ENCODE measurements at places on chromosomes 5 and 9.

DNA sequence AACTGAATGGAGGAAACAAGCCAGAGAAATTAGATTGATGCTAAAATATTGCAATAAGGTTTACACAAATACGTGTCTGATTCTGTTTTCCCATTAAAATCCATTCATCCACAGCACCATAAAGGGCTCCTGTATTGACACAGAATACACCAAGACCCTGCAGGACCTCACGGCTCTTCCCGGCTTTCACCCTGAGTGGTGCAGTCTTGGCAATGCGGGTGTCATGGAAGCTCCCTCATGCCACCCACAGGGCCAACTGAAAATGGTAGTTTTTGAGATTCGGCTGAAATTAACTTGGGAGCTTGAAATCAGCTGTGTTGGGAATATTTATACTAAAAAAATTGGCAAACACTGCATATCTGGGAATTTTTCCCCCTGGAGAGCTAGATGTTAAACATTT, 17.3 kb upstream of the EXOC3 start:
- peak overlapping the region; percentile 31 for H3K27ac ChIP-seq
- no peak overlapping the region for H3K4me3 ChIP-seq
- no peak for DNase-seq
- no peaks in the 10 kb centered on the region for H3K27me3 ChIP-seq

- peaks cover 15% of the 10 kb centered on the region for H3K4me1 ChIP-seq
- H3K36me3 ChIP-seq: no peaks in the 10 kb centered on the region
- no peak overlapping the region for H3K27ac ChIP-seq
- no peak overlapping the region for H3K4me3 ChIP-seq
- no peak for DNase-seq
Measured at GRCh38 chr5:82339792-82340191, 61.6 kb upstream of the RPS23 start.

- peaks cover 6% of the 10 kb centered on the region for H3K36me3 ChIP-seq
- H3K4me3 ChIP-seq: no peak overlapping the region
- H3K4me1 ChIP-seq: peaks cover 6% of the 10 kb centered on the region
- peaks cover 38% of the 10 kb centered on the region for H3K27me3 ChIP-seq
- DNase-seq: no peak
Measured at GRCh38 chr9:36993933-36994764, 39.9 kb downstream of the PAX5 start.

DNA sequence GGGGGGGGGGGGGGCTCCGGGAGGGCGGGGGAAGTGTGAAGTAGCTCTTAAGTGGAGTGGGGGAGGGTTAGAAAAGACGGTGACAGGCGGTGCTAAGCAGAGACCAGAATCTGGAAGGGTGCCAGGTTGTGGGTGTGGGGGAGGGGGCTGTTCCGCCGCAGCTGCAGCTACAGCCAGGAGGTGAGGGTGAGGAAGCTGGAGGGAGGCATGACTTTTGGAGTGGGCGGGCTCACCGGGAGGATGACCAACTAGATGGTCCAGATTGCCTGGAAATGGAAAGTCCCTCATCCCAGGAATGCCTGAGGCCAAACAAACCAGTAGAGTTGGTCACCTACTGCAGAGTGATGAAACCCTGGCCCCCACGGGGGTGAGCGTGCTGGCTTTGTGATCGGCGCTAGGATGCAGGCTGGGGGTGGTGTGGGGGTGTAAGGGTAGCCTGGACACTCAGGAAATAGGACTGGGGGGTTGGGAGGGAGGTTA, 158.1 kb upstream of the SHB start:
- H3K36me3 ChIP-seq: no peaks in the 10 kb centered on the region
- DNase-seq: peak; percentile 70
- H3K27me3 ChIP-seq: peaks cover 11% of the 10 kb centered on the region

DNA sequence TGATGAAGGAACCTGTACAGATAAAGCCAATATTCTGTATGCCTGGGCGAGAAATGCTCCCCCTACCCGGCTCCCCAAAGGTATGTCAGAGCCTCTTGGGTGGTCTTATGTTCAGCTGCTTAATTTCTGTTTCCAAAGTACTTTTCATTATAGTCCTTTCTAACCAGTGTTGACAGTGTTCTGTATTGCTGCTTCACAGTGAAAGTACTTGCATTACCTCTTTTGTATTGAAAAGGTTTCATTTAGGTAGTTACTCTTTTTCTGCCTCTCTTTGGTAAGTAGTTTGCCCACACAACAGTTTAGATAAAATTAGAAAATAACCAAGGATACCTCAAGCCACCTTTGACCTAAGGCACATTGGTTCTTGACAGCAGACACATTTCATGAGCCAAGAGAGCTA, 169.9 kb downstream of the PAM start:
- no peak for DNase-seq
- no peaks in the 10 kb centered on the region for H3K27me3 ChIP-seq

GRCh38 chr5:133035224-133035623, 8.9 kb upstream of the ZCCHC10 start:
- no peaks in the 10 kb centered on the region for H3K27me3 ChIP-seq
- no peak overlapping the region for H3K4me3 ChIP-seq
- peaks cover 7% of the 10 kb centered on the region for H3K4me1 ChIP-seq
- H3K27ac ChIP-seq: no peak overlapping the region

GRCh38 chr5:158410976-158411375, 552.0 kb upstream of the CLINT1 start:
- H3K27ac ChIP-seq: no peak overlapping the region
- no peak overlapping the region for H3K4me3 ChIP-seq
- no peaks in the 10 kb centered on the region for H3K4me1 ChIP-seq
- no peaks in the 10 kb centered on the region for H3K36me3 ChIP-seq
- H3K27me3 ChIP-seq: peaks cover 2% of the 10 kb centered on the region
- DNase-seq: no peak

- H3K27me3 ChIP-seq: peaks cover 2% of the 10 kb centered on the region
- H3K27ac ChIP-seq: no peak overlapping the region
- H3K4me1 ChIP-seq: no peaks in the 10 kb centered on the region
- DNase-seq: no peak
Measured at GRCh38 chr9:79210541-79211243, 361.1 kb upstream of the TLE4 start.

DNA sequence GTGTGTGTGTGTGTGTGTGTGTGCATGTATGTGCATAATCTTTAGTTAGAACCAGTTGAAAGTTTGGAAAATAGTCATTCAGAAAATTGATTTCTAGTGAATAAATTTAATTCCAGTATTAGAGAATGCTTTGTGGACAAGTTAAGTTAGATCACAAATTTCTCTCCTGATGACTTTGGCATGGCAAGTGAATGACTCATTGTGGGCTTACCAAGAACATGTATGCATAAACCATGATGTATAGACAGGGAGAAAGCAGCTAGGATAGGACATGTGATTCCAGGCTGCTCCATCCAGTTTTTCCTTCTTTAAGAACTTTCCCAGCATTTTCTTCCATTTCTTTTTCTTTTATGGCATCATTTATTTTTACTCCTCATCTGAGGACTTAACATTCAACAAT, 85.7 kb upstream of the SGCD start:
- H3K27ac ChIP-seq: no peak overlapping the region
- no peak for DNase-seq
- no peaks in the 10 kb centered on the region for H3K4me1 ChIP-seq
- H3K36me3 ChIP-seq: no peaks in the 10 kb centered on the region
- H3K27me3 ChIP-seq: no peaks in the 10 kb centered on the region

- H3K27ac ChIP-seq: no peak overlapping the region
- H3K4me3 ChIP-seq: no peak overlapping the region
- H3K36me3 ChIP-seq: peaks cover 36% of the 10 kb centered on the region
- DNase-seq: no peak
Measured at GRCh38 chr5:157352756-157353340, 86.9 kb downstream of the CYFIP2 start.

- DNase-seq: no peak
- H3K27me3 ChIP-seq: no peaks in the 10 kb centered on the region
- no peak overlapping the region for H3K27ac ChIP-seq
- H3K36me3 ChIP-seq: peaks cover 22% of the 10 kb centered on the region
Measured at GRCh38 chr5:53678981-53679660, 118.7 kb downstream of the NDUFS4 start.

GRCh38 chr5:128586848-128587247, 48.8 kb upstream of the FBN2 start:
- DNase-seq: no peak
- H3K27me3 ChIP-seq: no peaks in the 10 kb centered on the region
- H3K36me3 ChIP-seq: no peaks in the 10 kb centered on the region
- H3K27ac ChIP-seq: no peak overlapping the region

GRCh38 chr5:172885597-172886340, 51.7 kb downstream of the ERGIC1 start:
- peaks cover 17% of the 10 kb centered on the region for H3K36me3 ChIP-seq
- H3K27me3 ChIP-seq: no peaks in the 10 kb centered on the region
- no peak overlapping the region for H3K27ac ChIP-seq
- peaks cover 12% of the 10 kb centered on the region for H3K4me1 ChIP-seq

All from activated naive CD8-positive, alpha-beta T cell treated with anti-CD3 and anti-CD28 coated beads, Interleukin-2, amount 10 ng/mL, durations not matched to agents 7 days and 5 days (primary cell).